ENCODE measurements at places on chromosomes 2 and 18.

DNA sequence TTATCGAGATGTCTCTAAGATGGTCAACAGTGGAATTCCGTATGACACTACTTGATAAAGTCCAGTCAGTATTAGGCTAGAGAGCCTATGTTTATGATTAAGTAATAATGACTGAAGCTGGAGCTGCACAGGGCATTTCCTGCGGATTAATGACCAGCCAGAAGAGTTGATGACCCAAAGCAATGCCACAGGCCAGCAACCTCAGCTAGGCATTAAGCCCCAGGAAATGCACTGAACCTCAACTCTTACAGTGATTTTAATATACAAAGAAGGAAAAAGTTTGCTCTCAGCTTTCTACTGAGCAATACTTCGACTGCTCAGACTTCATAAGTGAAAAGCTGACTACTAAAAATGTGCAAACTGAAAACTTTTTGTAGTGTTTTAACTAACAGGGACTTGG, 3.9 kb downstream of the KCTD1 start:
- no peak for DNase-seq

DNA sequence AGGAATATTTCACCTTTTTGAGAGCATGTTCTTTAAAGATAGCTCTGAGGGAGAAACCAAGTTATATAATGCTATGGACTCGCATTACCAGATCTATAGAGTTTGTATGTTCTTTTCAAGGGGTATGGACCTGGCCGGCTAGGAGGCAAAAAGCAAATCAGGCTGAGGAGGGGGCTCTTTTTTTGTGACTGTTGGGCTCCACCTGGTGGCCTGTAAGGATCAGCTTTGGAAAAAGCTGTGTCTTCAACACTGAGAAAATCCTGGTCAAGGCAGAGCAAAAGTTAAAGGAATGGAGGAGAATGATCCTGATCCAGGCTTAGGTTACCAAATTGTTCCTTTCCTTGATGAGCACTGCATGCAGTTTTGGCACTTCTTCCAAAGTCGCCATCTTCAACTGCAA, 180.5 kb downstream of the DIS3L2 start:
- DNase-seq: peak; percentile 55

DNA sequence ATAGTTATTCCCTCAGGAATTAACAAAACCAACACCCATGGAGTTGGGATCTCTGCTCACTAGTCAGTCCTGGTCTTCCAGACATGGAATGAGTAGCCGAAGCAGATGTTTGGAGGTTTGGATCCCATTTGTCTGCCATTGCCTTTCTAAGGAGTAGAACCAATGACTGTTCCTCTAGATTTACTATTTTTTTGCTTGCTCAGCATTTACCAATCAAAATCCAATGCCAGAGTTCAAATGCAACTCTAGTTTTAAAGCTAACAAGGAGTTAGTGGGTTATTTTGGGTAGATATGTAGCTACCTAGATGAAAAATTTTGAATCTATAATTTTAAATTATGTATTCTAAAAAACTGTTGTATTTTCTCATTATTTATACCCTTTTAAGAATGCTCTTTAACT, 62.6 kb downstream of the MALT1 start:
- DNase-seq: no peak

DNA sequence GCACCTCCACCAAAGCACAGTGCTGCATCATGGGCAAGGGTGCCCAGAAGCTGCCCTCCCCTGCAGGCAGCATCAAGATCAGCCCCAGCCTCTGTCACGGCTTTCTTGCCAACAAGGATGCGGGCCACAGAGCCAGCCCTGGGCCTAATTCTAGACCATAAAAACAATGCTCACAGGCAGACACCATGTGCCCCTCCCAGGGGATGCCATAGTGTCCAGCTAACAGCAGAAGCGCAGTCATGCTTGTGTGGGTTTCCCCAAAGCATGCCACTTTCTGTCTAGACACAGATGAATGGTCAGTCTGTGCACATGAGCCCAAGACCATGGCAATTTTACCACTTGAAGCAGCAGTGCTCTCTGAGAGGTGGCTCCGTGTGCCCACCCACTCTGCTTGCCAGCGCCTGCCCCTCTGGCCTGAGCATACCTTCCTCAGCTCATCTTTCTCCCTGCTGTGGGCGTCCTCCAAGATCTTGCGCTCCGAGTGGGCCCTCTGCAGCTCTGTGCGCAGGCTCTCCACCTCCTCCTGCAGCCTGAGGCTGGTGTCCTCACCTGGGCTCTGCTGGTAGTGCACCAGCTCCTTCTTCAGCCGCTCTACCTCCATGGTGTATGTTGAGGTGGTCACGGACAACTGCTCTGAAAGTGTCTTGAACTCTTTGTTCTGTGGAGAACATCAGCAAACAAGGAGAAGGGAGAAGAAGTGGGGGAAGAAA, 81.3 kb upstream of the ACAA2 start:
- DNase-seq: no peak

DNA sequence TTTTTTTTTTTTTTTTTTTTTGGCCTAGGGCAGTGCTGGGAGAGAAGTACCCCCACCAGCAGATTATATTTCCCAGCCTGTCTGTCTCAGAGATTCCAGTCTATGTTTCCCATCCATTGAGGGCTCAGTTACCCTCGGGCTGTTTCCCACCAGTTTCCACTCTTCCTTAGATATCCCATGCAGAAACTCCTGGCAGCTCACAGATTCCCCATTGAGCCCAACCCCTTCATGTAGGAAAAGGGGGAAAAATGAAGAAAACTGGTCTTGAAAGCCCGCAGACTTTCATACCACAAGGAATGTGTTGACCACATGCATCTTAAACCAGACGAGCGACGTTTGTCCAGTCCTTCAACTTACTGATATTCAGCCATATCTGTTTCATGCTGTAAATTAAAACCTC, 15.2 kb downstream of the ASXL3 start:
- no peak for DNase-seq

GRCh38 chr18:26432651-26433424, 115.5 kb downstream of the KCTD1 start:
- no peak for DNase-seq

- peak; percentile 76 for DNase-seq
Measured at GRCh38 chr2:231666171-231667095, 41.9 kb upstream of the PTMA start.

GRCh38 chr18:6374935-6375529, 39.7 kb downstream of the L3MBTL4 start:
- DNase-seq: no peak

GRCh38 chr2:77566582-77566981, 44.4 kb upstream of the LRRTM4 start:
- DNase-seq: no peak

DNA sequence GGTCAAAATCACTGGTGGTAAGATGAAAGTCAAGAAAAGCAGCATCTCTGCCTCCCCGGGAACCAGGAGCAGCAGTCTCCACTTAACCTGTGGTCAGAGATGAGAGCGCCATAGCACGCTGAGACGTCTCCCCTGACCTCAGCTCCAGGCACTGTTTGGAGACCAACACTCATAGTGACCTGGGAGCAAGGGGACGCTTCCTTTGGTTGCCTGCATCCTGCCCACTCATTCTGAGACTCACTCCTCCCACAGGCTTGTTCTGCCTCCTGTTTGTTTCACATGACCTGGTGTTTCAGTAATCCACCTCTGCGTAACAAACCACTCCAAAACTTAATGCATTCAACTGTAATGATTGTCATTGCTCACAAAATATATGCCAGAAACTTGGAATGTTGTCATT, 139.3 kb downstream of the ACOXL start:
- no peak for DNase-seq

GRCh38 chr18:44246001-44246400, 434.7 kb upstream of the SETBP1 start:
- no peak for DNase-seq

GRCh38 chr18:295756-296490, 28.1 kb upstream of the THOC1 start:
- no peak for DNase-seq

GRCh38 chr18:12306752-12307700, 1.0 kb upstream of the TUBB6 start:
- DNase-seq: no peak

- DNase-seq: no peak
Measured at GRCh38 chr2:173232956-173233744, 121.5 kb upstream of the CDCA7 start.

GRCh38 chr2:99397266-99397920, 60.2 kb downstream of the EIF5B start:
- DNase-seq: no peak

- DNase-seq: no peak
Measured at GRCh38 chr2:42795841-42796301, 3.5 kb upstream of the HAAO start.

- no peak for DNase-seq
Measured at GRCh38 chr2:16470936-16471490, 194.6 kb downstream of the CYRIA start.

DNA sequence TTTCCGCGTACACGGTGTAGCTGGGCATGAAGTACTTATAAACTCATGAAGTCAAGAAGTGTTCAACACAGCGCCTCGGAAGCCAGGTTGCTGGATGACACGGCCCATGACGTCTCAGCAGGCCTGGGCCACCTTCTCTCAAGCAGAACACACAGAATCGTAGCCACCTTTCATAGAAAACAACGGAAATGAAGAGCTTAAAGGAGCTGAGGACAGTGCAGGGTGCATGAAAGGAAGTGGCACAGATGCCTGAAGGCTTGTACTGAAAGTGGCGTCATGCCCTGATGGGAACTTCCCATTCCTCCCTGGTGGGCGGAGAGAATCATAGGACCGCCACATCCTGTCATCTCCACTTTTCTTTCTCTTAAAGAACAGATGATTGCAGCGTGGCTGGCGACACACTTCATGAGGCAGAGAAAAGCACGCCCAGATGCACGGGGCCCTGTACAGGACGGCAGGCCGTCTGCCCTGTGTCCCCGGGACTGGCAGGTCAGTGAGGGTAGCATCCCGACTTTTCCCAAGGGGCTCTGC, 31.1 kb downstream of the HDAC4 start:
- peak; percentile 66 for DNase-seq

GRCh38 chr18:77495982-77496690, 246.5 kb downstream of the GALR1 start:
- DNase-seq: no peak

- DNase-seq: no peak
Measured at GRCh38 chr2:241598487-241598886, 38.5 kb downstream of the THAP4 start.

DNA sequence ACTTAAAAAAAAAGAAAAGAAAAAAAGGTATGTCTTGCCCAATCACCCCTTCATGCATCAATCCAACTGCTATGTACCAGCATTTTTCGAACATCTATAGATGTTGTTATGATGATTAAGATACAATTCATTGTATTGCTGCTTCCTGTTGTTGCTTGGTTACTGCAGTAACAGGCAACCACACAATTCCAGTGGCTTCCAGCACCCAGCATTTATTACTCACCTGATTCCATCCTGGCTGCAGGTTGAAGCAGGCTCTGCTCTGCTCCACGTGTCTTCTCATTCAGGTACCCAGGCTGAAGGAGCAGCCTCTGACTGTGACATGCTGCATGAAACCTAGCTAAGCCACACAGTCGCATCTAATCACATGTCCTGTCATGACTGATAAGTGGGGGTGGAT, 196.9 kb downstream of the INO80D start:
- no peak for DNase-seq

DNA sequence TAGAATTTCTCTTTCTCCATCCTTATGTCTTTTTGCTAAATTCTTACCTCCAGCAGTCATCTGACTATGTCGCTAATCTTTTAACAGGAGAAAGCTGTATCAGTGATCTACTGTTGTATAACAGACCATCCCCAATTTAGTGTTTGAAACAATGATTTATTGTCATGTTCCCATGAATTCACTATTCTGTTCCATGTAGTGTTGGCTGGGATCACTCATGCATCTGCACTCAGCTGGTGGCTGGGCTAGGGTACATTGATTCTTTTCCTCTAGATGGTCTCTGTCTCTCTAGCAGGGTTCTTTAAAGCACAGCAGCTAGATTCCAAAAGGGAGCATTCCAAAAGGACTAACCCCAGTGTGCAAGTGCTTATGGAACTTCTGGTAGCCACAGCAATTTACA, 184.2 kb upstream of the FANCL start:
- no peak for DNase-seq

GRCh38 chr2:124814968-124815745, 790.1 kb downstream of the CNTNAP5 start:
- no peak for DNase-seq

DNA sequence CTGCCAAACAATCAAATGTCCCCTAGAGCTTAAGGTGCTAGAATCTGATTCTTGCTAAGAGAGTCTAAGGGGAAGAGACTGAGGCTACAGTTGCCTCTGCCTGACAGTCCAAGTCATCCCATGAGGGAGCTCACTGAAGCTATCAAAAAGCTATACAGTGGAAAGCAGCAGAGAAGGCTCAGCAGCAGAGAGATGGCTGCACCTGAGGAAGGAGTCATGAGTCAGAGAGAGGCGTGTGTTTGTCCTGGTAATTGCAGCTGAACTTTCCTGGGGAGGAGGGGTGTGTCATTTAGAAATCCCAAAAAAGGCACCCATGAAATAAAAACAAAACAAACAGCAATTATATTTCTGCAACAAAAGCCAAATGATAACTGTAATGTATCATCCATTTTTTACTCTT, 305.2 kb upstream of the UBE2E3 start:
- DNase-seq: no peak

- no peak for DNase-seq
Measured at GRCh38 chr2:163834221-163834620, 98.4 kb upstream of the FIGN start.

DNA sequence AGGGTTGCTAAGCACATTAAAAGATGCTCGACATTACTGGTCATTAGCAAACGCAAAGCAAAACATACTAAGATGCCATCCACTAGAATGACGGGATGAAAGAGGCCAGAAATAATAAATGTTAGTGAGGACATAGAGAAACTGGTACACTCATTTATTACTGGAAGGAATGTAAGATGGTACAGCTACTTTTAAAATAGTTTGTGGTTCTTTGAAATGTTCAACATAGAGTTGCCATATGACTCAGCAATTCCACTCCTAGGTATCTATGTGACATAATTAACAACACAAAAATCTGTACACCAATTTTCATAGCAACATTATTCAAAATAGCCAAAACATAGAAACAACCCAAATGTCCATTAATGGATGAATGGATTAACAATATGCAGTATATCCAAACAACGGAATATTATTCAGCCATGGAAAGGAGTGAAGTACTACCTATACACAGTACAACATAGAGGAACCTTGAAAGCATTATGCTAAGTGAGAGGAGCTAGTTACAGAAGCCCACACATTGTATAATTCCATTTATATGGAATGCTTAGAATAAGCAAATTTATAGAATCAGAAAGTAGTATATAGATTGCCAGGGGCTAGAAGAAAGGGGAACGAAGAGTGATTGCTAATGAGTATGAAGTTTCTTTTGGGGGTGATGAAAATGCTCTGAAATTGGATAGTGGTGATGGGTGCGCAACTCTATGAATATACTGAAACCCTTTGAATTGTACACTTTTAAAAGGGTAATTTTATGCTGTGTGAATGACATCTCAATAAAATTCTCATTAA, 61.9 kb upstream of the IL1R1 start:
- DNase-seq: no peak

- no peak for DNase-seq
Measured at GRCh38 chr2:52181080-52181479, 1149.1 kb upstream of the NRXN1 start.

DNA sequence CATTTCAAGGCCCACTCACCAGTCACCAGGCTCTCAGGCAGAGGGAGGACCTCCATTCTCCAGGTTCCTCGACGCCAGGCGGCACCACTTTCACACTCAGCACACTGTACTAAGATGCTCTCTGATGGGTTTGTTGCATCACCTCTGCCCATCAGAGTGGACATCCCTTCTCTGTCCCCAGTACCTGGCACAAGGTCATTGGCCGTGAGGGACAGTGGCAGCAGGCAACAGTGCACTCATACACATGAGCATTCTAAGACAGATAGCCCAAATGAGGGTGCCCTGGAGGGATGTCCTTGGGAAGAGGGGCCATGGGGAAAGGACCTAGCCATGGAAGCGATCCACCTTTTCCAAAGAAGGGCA, 3.0 kb upstream of the ADRA2B start:
- DNase-seq: no peak

Data from BE2C (cell line).